ENCODE measurements at places on chromosomes 13 and 19.

GRCh38 chr19:56295531-56296455, 18.8 kb downstream of the ZSCAN5A start:
- peak; percentile 97 for DNase-seq

DNA sequence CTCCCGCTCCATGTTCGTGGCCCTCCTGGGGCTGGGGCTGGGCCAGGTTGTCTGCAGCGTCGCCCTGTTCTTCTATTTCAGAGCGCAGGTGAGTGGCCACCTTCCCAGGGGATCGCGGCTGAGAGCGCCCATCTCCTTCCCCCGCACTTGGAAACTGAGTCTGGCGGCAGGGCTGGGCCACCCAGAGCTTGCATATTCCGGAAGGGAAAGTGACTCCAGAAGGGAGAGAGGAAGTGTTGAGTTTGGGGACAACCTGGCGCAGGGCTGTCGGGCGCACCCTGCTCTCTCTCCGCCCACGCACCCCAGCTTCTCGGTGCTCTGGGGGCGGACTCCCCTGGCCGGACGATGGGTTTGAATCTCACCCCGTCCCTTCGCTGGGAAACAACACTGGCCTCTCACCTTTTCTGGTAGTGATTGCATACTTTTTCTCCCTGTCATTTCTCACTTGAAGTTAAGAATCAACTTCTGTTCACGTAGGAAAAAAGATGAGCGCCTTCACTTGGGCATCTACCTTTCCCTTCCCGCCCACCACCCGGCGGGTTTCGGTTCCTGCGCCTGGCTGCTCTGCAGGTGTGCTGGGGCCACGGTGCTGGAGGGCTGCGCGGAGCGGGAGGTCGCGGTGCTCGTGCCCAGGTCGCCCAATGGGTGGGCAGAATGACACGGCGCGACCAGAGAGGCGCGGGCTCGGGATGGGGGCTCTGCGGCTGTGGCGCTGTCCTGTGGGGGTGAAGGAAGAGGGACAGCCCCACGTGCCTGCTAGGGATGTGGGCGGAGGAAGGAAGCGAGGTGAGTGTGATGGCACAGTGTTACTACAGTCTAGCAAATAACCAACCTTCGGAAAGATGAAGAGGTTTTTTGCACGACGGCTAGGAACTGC, 721 bp downstream of the TNFSF11 start:
- peak; percentile 20 for DNase-seq

DNA sequence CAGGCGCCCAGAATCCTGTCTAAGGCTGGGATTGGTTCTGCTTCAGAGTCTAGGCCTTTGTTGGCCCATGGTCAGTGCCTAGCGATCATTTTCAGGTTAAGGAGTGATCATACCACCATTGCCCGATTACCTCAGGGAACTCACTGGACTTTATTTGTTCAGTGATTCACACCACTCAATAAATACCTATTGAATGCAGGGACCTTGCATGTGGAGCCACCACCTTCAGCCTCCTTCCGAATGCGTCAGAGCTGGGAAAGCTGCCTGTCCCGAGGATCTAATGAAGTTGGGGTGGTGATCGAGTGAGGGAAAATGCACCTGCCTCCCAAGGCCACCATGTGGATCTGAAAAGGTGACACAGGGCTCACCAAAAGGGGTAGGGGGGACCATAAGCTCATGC, 40.0 kb upstream of the POU2F2 start:
- no peak for DNase-seq

DNA sequence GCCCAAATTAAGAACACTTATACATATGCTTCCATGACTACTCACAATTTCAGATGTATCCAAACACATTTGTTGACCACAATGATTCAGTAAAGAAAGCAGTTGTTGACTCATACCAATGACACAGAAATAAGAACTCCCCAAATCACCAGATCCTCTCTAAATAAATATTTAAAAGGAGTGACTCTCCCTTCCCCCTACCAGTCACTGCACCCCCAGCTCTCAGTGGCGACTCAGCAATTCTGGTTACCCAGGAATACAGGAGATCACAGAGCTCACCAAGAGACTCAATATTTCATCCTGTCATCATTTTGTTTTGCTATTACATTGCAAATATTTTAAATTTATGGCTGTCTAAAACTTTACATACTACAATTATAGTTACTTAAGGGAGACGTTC, 131.5 kb downstream of the RGCC start:
- peak; percentile 89 for DNase-seq

GRCh38 chr13:110409581-110409992, 102.5 kb downstream of the COL4A2 start:
- DNase-seq: peak; percentile 40

DNA sequence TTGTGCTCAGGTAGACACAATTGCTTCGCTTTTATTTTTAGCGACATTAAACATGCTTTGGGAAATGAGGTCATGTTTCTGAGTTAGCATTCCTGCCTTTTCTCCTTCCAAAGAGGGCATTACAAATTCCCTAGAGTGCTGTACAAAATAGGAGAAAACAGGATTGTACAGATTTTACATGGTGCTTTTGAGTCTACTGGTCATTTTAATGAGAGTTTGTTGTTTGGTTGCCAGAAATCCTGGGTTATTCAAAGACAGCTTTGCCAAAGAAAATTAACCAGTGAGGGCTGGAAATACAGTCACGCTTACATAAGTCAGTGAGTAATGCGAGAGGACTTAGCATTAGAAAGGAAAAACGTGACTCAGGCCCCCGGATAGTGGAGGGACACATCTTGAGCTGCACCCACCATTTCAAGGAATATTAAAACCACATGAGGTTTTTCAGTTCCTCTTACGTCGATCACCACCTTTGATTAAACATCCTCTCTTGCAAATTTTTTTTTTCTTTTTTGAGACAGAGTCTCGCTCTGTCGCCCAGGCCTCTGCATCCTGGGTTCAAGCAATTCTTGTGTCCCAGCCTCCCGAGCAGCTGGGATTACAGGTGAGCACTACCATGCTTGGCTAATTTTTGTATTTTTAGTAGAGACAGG, 55.4 kb downstream of the SACS start:
- DNase-seq: peak; percentile 93

DNA sequence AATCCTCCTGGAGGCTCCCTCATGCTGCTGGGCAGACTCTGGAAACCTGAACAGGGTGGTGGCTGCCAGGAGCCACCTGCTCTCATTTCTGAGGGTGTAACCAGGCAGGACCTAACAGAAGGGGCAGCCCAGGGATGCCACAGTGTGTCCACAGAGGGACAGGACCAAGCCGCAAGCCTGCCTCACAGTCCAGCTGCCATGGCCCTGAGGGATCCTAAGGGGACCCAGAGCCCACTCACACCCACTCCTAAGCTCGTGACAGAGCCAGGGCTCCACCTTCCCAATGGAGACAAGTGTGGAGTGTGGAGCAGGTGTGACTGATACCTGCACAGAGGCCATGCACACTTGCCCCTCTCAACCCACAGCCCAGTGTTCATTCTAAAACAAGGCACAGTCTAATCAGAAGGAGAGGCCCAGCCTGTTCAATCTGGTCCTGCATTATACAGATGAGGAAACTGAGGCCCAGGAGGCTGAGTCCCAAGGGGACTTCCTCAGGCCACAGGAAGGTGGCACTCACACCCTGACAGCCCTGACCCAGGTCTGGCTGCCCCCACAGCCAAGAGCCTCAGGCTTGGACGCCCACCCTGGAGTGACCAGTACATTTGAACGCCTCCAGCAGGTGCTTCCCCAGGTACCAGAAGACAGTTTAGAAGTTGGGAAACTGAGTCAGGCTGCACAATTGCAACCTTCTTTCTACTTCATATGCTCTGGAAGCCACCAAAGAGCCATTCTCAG, 220.1 kb downstream of the TUBA3C start:
- DNase-seq: no peak

- no peak for DNase-seq
Observed at GRCh38 chr19:54021932-54022331, 30.5 kb downstream of the CACNG6 start.

DNA sequence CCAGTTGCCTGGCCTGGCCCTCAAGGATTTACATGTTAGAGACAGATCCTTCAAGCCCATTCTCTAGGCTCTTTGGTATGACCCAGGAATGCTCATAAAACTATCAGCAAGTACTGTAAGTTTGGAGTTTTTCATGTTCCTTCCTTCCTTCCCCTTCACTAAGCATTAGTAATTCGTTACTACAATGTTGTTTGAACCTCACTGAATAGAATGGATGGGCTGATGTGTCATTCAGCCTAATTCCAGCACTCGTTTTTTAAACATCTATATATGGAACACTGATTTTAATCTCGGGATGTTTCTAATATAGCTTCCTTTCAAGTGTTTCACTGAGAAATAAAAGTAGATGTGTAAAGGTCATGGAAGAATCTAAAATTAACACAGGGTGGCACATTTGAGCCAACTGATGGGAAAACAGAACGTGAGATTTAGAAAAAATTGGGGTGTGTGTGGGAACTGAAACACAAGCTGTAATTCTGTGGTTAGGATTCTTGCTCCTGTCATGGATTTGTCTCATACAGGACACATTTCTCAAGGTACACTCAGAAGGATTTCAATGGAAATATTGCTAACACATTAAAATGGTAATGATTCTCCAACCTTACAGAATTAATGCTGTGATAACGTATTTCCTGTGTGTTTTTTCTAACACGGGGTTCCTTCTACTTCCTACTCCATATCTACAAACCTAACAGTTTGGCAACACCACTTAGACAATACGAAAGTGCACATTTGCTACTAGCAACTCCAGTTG, 93.4 kb downstream of the FLT1 start:
- no peak for DNase-seq

DNA sequence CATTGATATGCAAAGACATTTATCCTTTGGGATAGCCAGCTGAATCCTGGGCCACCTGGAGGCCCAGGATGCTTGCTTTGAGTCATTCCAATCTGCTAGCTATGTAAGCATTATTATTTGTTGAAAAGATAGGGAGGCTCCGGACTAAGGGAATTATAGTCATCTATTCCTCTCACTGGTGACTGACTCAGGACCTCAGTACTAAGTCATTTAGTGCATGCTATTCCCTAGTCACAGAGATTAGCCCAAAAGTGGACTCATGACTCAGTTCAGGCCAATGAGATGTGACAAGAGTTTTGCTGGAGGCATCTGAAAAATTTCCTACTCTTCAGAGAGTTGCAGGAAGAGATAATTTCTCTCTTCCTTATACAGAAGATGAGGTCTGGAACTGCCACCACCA, 67.9 kb upstream of the ITM2B start:
- peak; percentile 49 for DNase-seq

GRCh38 chr19:16536130-16536529, 6.1 kb downstream of the CHERP start:
- no peak for DNase-seq

- peak; percentile 28 for DNase-seq
Observed at GRCh38 chr19:29668746-29669609, 3.7 kb downstream of the PLEKHF1 start.

- peak; percentile 56 for DNase-seq
Observed at GRCh38 chr19:5536337-5536894, 31.3 kb downstream of the TINCR start.

GRCh38 chr19:39704181-39705044, at the start of gene LGALS14:
Gene LGALS14, plus strand, starts transcription at chr19:39704481. Its CDS starts 48 bp downstream, at chr19:39704529.
- no peak for DNase-seq

GRCh38 chr13:26943748-26944147, 183.2 kb upstream of the GPR12 start:
- no peak for DNase-seq

GRCh38 chr13:38933786-38934185, 56.8 kb downstream of the STOML3 start:
- DNase-seq: no peak

DNA sequence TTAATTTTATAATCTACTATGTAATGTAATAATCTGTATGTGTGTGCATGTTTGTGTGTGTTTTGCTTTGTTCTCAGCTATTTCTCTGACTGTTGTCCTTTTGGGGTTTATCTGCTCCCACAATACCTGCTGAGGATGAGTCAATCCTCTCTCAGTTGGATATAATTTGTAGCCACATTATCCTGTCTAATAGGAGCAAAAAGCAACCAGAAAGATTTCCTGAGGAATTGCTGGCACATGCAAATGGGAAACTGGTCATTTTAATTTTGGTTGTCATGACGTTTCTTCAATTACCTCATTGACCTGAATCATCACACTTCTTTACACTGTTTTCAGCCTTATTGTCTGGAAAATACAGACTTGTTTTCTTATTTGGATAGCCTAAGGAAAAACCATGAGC, 488.4 kb downstream of the KLF5 start:
- DNase-seq: peak; percentile 53

DNA sequence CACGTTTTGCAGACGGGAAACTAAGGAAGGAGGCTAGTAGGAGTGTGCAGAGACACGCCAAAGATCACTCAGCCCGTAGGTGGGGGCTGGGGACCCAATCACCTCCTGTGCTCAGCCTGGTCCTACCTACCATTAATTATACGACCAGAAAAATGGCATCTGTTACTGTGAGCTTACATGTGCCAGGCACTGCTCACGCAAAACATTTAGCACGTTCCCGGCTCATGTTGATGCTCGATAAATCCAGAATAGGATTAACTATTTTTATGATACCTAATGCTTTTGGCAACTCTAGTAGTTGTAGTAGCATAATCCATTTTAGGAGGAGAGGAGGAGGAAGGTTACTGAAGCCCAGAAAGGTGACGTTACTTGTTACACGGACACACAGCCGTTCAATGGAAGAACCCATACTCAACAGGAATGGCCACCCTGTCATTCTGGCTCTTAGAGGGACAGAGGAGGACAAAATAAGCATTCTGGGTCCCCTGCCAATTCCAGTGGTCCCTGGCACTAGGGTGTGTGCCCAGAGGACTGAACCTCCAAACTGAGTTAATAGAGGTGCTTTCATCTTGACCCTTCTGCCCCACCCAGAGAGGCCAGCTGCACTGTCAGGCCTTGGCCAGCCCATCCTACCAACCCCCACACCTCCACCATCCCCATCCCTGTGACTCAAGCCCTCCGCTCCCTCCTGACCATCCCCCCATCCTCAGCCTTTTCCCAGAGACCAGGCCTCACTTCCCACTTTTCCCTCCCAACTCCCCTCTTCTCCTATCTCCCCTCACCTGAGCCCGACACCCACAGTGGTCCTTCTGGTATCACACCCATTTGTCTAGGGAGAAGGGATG, 5.0 kb upstream of the EML2 start:
- DNase-seq: no peak

DNA sequence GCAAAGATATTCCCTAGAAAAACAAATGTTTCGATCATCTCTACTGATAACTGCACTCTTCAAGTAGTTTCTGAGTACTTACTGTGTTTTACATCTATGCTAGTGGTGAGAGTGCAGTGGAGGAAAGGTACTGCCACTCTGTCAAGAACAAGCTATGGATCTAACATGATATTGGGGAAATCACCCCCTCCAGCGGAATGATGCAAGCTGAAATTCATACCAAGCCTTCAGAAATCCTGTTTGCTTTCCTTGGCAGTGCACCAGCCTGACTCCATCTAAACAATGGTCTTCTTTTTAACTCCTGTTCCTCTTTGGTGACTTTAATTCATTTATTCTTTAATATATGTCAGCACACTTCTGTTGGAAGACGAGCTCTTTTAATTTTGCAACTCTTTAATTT, 238.0 kb downstream of the PCDH9 start:
- peak; percentile 69 for DNase-seq

GRCh38 chr13:56501750-56502149, 639.0 kb upstream of the PRR20A start:
- peak; percentile 58 for DNase-seq

- no peak for DNase-seq
Observed at GRCh38 chr19:51101171-51101865, 6.9 kb downstream of the CTU1 start.

GRCh38 chr13:98556968-98557631, 19.8 kb downstream of the STK24 start:
- peak; percentile 29 for DNase-seq

GRCh38 chr13:90171649-90172048, 1175.8 kb upstream of the MIR17HG start:
- DNase-seq: no peak

- DNase-seq: peak; percentile 37
Observed at GRCh38 chr13:35838356-35838755, 292.8 kb downstream of the DCLK1 start.
